Muscle of back (tissue), 13 donors: ENCODE measurements at places on chromosomes 4 and X.

- DNase-seq, result no peak
Measured at GRCh38 chr4:177441061-177441802, 1.0 kb downstream of the AGA start.

DNA sequence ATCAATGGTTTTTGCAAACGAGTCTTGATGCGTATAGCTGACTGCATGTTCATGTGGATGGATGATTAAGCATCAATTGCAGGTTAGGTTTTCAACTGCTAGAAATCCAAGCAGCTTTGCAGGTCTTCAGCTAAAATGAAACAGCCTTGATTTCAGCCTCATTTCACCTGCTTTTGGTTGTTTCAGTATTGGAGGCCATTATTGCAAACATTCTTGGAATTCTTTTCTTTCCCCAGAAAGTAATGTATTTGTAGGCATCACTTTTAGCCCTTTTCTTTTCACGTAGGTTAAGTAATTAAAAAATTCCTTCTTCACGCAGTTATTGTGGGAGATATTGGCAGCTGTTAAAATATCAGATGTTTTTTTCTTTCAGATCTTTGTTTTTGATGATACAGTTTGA, 8.8 kb downstream of the ZAR1 start:
- no peak for DNase-seq

GRCh38 chr4:178595500-178596138, 1153.4 kb upstream of the AGA start:
- DNase-seq, result no peak

GRCh38 chr4:2756691-2757350, 685 bp upstream of the TNIP2 start:
- DNase-seq, result no peak

- no peak for DNase-seq
Measured at GRCh38 chr4:168876106-168876505, 133.9 kb downstream of the CBR4 start.
